ENCODE measurements at places on chromosomes 6 and 20. TPM values are rescaled to one million over a fixed set of nuclear protein-coding genes. Genes with fewer than 3 reads are reported as not detected.

Gene APMAP
- total RNA-seq = 47.0 TPM

Gene NMBR
- not detected for total RNA-seq

Gene POLR1C
- total RNA-seq = 28.3 TPM

Gene TFAP2D
- not detected for total RNA-seq

Gene BPI
- total RNA-seq = not detected

Gene RNGTT
- 8.6 TPM for total RNA-seq

Gene CLPSL1
- not detected for total RNA-seq

Gene ADGRB3
- 1.7 TPM for total RNA-seq

Gene MUC21
- not detected for total RNA-seq

Data from left cardiac atrium (tissue), 4 donors.